Progenitor cell of endocrine pancreas (in vitro differentiated cells): ENCODE measurements at places on chromosomes 2 and 18. TPM values are rescaled to one million over a fixed set of nuclear protein-coding genes. Genes with fewer than 3 reads are reported as not detected.

The CD8B gene
- 0.62 TPM in 1 of 2 replicates, not detected in the other for total RNA-seq

The TLX2 gene
- total RNA-seq, result 0.33 TPM in 1 of 2 replicates, not detected in the other

The IL36RN gene
- 0.13 TPM in 1 of 2 replicates, not detected in the other for total RNA-seq

The IKZF2 gene
- total RNA-seq, result 21.3 and 21.9 TPM in 2 replicates

The COL3A1 gene
- total RNA-seq, result 15.5 and 30.4 TPM in 2 replicates

The UGT1A6 gene
- not detected in 2 replicates for total RNA-seq

The TUBB8B gene
- 0.64 and 0.93 TPM in 2 replicates for total RNA-seq

The IMP4 gene
- total RNA-seq, result 43.0 and 44.8 TPM in 2 replicates

The DSG1 gene
- not detected in 2 replicates for total RNA-seq

The C2orf80 gene
- not detected in 2 replicates for total RNA-seq

The NEURL3 gene
- 0.78 and 0.86 TPM in 2 replicates for total RNA-seq

The PLGLB2 gene
- 7.2 and 8.3 TPM in 2 replicates for total RNA-seq

- DNase-seq, result no peak
Observed at GRCh38 chr2:104434318-104434792, 419.6 kb upstream of the POU3F3 start.

- no peak for DNase-seq
Observed at GRCh38 chr2:120345608-120346007, 328 bp upstream of the INHBB start.

GRCh38 chr2:101985101-101985792, 6.5 kb upstream of the IL1R2 start:
- DNase-seq, result no peak

- no peak for DNase-seq
Observed at GRCh38 chr18:8337211-8337610, 272.0 kb upstream of the RAB12 start.

GRCh38 chr2:11250400-11251196, 93.8 kb downstream of the ROCK2 start:
- no peak for DNase-seq

DNA sequence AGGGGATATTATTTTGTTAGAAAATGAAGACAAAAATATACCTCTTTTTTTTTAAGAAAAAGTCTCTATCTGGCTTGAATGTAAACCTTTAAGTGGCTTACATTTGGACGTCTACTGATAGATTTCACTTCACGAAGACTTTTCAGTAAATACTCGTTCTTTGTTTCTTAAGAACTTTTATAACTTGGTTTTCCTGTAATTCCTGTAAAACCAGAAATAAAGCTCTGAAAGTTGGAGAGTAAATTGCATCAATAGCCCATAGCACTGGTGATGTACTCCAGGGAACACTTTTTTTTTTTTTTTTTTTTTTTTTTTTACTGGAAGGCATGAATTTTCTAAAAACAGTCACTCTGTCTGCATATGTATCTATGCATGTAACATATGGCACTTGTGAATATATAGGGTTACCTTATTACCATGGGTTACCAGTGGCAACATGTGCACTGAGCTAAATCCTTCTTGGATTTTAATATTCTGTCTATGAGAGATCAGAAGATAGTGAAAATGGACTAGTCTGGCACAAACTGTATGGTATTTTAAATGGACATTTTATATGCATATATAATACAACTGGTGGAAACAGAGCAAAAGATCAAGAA, 309.2 kb upstream of the TCF4 start:
- no peak for DNase-seq

DNA sequence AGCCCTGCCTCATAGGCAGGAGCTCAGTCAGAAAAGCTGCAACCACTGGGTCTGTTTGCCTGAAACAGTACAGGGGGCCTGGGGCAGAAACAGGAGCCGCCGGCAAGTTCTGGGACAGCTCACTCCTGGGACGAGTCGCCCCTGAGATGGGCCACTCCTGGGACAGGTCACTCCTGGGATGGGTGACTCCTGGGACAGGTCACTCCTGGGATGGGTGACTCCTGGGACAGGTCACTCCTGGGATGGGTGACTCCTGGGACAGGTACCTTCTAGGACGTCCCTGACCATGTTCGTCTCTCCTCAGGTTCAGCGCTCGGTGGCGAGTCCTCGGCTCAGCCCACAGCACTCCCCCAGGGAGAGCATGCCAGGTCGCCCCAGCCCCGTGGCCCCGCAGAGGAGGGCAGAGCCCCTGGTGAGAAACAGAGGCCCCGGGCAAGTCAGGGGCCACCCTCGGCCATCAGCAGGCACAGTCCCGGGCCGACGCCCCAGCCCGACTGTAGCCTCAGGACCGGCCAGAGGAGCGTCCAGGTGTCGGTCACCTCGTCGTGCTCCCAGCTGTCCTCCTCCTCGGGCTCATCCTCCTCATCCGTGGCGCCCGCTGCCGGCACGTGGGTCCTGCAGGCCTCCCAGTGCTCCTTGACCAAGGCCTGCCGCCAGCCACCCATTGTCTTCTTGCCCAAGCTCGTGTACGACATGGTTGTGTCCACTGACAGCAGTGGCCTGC, 51.8 kb downstream of the NTSR2 start:
- no peak for DNase-seq

GRCh38 chr2:177315364-177315763, 50.8 kb upstream of the NFE2L2 start:
- DNase-seq, result no peak

- DNase-seq, result no peak
Observed at GRCh38 chr2:10788855-10789254, 23.7 kb downstream of the PDIA6 start.

DNA sequence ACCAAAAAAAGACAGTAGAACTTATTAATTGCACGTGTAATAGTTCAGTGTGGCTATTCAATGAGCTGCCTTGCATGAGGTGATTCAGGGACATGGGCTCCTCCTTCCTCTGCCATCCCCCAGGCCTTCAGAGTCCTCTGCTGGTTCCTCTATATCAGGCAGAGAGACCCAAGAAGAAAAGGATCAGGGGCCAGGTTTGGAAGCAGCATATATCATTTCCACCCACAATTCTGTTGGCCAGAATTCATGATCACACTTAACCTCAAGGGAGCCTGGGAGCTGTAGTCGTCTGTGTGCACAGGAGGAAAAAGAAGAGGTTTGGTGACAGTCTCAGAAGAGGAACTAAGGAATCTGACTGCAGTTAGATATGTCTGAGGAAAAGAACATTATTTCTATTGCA, 114.0 kb upstream of the GLS start:
- no peak for DNase-seq

DNA sequence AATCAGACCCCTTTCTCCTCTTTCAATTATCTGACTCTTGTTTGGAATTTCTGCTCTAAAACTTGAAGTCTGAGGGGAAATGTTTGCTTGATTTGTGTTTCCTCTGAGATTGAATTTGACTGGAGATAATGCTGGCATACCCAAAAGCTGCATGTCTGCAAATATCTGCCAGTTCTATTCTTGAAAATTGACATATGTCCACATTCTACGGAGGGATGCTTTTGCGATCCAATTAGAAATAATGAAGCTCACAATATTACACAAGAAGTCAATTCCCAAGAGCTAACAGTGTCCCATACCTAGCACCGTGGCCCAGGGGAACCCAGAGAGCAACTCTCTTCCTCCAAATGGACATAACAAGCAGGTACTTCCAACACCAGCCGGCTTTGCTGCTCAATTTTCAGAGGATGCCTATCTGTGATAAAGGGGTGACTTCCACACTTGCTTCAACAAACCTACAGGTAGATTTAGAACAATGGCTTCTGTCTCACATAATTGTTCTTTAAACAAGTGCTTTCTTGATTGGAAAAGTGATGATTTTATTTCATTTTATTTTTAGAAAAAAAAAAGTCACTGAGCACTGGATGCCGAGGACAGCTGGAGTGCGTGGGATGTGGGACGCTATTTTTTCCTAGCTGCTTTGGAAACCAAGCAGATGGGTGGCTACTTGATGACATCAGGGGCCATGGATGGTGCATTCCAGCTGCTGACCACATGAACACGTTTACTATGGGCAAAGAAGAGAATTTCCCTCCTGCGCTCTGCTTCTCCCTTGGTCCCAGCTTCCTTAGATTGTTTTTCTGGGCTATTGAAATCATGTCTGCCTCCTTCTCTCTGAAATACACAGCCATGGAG, 488.9 kb downstream of the RNF144A start:
- no peak for DNase-seq

GRCh38 chr2:9681427-9681817, 50.6 kb upstream of the YWHAQ start:
- DNase-seq, result no peak

GRCh38 chr2:100062336-100062735, 80.1 kb downstream of the AFF3 start:
- DNase-seq, result no peak

GRCh38 chr18:63511285-63511684, 30.9 kb upstream of the SERPINB12 start:
- peak; percentile 16 for DNase-seq

- no peak for DNase-seq
Observed at GRCh38 chr18:50737127-50737526, 82.7 kb downstream of the MRO start.

DNA sequence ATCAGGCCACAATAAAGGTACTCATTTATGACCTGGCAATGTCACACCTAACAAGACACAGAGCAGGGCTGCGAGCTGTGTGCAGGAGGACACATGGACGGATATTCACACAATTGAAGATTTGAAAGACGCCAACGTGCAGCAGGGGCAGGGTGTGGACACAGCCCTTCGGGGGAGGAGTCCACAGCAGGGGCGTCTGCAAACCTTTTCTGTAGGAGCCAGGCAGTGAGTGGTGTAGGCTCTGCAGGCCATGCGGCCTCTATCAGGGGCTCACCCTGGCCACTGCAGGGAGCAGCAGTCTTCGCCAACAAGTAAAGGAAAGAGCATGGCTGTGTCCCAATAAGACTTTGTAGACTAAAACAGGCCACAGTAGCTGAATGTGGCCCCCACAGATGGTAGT, 125.7 kb upstream of the SNTG2 start:
- no peak for DNase-seq

DNA sequence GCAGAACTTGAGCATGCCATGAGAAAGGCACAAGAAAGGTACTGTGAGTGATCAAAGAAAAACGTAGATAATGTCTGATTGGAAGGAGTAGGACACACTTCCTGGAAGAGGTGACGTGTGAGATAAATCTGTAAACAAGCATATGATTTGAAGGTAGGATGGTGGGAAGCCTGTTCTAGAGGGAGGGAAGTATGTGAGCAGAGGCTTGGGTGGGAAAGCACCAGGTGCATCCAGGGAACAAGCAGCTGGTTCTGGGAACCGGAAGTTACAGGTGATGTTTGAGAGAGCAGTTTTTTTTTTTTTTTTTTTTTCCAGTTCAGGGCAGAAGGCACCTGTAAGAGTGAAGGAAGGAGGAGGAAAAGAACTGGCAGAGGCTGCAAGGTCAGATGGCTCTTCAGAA, 116.6 kb upstream of the EFEMP1 start:
- DNase-seq, result no peak

DNA sequence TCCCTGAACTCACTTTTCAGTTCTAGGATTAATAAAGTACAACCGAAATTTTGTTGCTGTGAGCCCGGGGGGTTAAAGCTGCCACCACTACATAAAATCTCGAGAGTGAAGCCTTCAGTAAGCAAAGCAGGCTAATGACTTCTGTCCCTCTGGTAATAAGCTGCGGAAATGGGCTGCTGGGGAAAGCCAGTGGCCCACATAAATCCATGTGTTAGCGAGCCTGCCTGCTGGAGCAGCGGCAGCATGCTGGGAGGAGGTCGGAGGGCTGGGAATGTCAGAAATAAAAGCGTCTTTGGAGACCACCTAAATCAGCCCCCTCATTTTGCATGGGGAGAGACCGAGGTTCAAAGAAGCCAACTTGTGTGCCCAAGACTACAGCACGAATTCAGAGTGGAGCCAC, 371.7 kb downstream of the TNS1 start:
- no peak for DNase-seq

DNA sequence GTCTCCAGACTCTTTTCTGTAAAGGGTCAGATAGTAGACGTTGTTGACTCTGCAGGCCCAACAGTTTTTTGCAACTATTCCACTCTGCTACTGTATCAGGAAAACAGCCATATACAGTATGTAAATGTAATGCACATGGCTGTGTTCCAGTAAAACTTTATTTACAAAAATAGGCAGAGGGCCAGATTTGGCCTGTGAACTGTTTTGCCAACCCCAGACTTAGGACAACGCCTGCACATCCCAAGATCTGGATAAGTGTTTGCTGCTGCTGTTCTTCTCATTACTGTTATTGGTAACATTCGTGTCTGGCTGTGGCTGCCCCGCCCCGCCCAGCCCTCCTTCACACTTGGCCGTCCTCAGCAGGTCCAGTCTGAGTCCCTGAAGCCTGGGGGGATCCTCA, 94.6 kb upstream of the MCFD2 start:
- DNase-seq, result no peak

- DNase-seq, result no peak
Observed at GRCh38 chr2:84942964-84943421, 28.0 kb upstream of the KCMF1 start.

- DNase-seq, result no peak
Observed at GRCh38 chr2:134108113-134108512, 145.8 kb upstream of the MGAT5 start.

DNA sequence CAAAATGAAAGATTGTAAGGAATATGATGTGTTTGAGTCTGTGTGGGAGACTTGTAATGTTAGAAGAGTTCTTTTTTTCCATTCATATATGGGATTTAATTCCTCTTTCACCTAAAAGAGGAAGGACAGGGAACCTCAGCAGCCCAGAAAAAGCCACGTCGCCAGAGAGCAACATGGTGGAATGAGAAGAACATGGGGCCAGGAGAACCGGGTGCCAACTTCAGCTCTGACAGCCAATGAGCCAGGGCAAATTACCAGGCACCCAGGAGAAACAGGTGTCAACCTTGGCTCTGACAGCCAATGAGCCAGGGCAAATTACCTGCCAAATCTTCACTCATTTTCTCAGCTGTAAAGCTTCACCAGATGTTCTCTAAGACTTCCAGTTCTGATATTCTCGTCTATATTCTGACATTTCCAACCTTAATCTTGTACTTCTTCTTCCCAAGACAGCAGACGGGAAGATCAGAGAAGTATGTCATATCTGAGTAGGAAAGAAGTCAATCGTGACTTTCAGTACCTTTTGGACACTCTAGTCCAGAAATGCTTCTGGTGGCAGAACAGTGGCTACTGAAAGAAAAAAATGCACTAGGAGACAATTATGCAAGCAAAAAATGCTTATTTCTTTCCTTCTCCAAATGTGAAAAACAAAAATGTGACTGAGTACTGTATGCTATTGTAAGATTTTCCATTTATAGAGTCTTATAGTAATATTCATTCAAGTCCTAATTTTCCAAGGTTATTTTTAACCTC, 79.2 kb upstream of the COL5A2 start:
- no peak for DNase-seq

GRCh38 chr2:120820263-120820952, 84.7 kb downstream of the GLI2 start:
- DNase-seq, result peak; percentile 24

- DNase-seq, result peak; percentile 4
Observed at GRCh38 chr2:120750488-120751210, 15.0 kb downstream of the GLI2 start.

- no peak for DNase-seq
Observed at GRCh38 chr18:51639541-51639940, 442.1 kb upstream of the MEX3C start.

GRCh38 chr2:219739066-219739465, 111.6 kb downstream of the SLC4A3 start:
- no peak for DNase-seq

- DNase-seq, result no peak
Observed at GRCh38 chr2:98478088-98478551, 33.5 kb downstream of the INPP4A start.

GRCh38 chr2:184162426-184162825, 435.9 kb upstream of the ZNF804A start:
- DNase-seq, result no peak
